Sciatic nerve (tissue), 2 donors: ENCODE measurements at places on chromosomes 12 and 14. TPM values are rescaled to one million over a fixed set of nuclear protein-coding genes. Genes with fewer than 3 reads are reported as not detected.

The BDKRB1 gene
- 3.6 TPM for total RNA-seq

DNA sequence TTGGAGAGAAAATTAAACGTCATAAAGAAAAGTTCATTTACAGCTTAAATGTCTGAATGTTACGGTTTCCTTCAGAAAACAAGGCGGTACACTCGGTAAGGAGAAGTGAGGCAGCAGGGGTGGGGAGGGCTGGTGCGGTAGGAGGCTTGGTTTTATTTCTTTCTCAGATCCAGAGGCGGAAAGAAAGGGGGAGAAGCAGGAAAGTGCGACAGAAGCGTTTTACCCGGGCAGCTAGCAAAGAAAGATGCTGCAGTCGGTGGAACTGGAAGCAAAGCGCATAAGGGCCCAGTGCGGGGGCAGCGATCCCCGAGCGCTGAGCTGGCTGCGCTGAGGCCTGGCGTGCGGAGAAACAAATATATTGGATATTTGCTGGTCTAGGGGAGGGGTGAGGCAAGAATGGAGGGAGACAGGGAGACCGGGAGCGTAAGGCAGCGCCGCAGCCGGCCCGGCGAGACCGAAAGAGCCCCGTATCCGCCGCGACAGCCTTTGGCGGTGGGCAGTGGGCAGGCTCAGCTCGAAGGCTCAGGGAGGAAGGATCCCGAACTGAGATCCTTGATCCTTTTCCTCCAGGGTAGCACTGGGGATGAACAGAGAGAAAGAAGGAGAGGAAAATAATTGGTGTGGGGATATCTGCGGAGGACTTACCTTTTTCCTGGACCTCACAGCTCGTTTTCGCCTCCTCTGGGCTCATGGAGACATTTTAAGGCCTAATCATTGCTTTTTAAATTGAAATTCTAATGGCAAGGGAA is 6.4 kb upstream of the HOXC11 start:
- no peak for DNase-seq

DNA sequence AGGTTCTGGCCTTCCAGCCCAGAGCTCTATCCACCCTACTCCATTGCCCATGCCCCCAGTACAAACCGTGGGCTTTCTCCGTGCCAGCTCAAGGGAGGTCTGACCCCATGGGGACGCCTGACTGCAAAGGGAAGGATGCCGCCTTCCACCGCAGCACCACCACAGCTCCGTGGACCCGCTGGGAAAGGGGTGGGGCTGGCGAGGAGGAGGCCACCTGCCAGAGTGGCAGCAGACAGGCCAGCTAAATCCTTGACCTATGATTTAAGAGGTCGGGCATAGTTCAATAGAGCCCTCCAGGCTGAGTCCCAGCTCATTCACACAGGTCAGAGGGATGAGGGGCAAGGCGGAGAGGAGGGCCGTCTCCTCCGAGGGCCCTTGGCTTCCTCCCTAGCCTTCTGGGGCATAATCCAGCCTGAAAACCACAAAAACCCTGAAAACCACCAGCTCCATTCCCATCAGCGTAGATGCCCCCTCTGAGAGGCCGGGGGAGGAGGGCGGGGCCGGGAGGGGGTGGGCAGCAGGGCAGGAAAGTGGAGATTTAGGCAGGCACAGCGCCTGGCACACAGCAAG is 14.9 kb upstream of the FIGNL2 start:
- DNase-seq, result no peak

The CLEC1A gene
- 13.7 TPM for total RNA-seq

- no peak for DNase-seq
These were observed 584.5 kb downstream of the TMTC2 start for GRCh38 chr12:83271201-83271600.

The KRT7 gene
- 4.0 TPM for total RNA-seq

- DNase-seq, result no peak
These were observed 225.0 kb upstream of the KITLG start for GRCh38 chr12:88805286-88805685.

The TCHP gene
- 26.7 TPM for total RNA-seq

DNA sequence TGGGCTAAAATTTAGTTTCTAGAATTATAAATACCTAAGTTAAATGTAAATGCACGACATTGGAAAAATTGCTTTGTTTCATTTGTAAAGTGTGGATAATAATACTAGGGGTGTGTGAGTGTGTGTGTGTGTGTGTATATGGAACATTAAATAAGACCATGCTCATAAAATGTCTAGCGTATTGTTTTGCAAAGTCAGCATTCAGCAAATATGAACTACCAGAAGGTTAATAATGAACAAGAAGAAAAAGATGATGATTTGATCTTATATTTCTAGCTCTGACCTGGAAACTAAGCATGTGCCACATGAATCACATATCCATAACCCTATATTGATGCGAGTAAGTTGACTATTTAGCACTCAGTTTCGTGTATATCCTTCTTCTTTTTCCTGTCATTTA is 44.9 kb upstream of the MDGA2 start:
- no peak for DNase-seq

DNA sequence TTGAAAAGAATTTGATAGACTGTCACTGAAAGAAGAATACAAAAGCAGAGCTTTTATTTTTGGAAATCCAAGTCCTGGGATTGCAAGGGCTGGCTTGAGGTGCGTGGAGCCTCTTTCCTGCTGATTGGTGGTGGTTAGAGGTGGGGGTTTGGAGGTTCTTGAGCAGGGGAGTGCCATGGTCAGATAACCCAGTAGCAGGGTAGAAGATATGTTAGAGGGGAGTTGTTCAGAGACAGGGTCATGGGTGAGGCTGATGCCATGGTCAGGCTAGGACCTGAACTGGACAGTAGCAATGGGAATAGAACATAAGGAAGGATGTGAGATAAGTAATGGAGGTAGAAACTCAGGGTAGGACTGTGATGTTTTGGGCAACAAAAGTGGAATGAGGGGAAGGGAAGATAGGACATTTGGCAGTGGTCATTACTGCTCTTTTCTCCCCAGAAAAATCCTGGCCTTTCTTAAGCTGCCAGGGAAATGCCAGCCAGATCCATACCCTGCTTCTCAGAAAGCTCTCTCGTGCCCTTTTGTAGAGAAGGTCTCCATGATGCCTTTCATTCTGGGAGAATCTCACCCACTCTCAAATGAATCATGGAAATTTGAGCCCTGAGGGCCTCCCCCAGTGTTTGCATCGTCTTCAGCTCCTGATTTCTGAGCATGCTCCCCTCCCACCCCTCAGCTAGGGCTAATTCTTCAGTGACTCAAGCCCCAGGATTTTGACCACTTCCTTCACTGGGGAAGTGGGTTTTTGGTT is 9.5 kb downstream of the EMP1 start:
- DNase-seq, result no peak

DNA sequence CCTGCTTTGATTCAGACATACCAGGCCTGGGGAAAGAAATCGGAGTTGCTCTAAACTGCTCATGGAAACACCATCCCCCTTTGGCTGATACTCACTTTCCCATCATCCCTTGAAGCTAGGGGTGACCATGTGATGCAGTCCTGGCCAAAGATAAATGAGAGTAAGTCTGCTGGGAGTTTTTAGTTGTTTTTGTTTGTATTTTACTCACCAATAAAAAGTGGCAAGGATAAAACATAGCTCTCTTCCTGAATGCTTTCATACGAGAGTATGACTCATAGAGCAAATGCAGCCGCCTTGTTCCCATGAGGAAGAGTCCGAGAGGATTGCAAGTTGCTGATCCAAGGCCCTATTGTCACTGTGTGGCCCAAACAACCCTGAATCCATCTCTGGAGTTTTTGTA is 126.4 kb upstream of the TMEM132C start:
- no peak for DNase-seq

The STYK1 gene
- total RNA-seq, result 0.85 TPM

The ETFRF1 gene
- 33.0 TPM for total RNA-seq
